Amygdala (tissue), 56 donors: ENCODE measurements at places on chromosomes 6 and 20.

DNA sequence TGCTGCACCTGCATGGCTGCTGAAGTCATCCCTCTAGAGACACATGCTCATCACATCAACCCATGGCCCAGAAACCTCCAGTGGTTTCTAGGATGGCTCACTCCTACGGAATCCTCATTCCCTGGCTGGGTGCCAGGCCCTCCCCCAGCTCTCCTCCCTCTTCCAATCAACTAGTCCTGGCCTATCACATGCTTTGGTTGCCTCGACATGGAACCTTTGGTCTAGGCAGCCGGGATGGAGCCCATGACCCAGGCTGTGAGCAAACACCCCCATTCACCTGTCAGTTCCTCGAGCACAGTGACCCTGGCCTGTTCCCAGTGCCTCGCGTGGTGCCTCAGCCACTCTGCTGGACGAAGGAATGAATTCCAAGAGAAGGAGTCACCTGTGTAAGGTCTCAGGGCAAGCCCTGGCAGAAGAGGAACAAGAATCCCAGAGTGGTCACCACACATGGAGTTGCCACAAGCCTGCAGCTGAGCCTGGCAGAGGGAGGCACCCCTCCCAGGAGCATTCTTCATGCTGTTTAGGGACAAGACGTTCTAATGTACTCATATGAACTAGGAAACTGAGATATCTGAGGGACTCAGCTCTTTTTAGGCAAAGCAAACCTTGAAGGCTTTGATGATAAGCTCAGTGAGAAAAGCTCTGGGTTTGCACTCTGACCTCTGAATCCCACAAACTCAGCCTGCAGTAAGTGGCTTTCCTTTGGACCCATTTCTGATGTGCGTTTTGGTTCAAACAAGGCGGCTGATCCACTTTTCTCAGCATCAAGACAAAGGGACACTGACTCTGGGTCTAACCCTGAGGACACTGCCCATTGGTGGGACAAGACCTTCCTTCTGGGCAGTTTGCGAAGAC is 40.2 kb downstream of the PPP1R3G start:
- DNase-seq, result no peak

GRCh38 chr20:24665741-24666191 is 196.3 kb downstream of the SYNDIG1 start:
- DNase-seq, result no peak

- no peak for DNase-seq
Observed at GRCh38 chr6:43149265-43149664, 21.8 kb upstream of the SRF start.

- DNase-seq, result no peak
Observed at GRCh38 chr6:139271056-139271455, 20.7 kb downstream of the TXLNB start.

DNA sequence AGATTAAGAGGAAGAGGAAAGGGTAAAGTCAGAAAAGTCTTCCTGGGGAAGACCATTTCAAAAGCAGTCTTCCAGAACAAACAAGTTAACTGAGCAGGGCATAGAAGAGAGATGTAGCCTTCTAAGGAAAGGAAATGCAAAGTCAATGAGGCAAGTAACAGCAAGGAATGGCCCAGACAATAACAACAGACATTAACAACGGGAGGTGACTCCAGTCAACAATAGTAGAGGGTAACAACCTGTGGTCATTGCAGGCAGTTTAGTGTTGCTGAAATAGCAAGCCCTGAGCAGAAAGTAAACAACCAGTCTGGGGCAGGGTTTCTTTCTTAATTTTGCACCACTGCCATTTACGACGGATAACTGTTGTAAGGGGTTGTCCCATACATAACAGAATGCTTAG is 2.1 kb downstream of the MDN1 start:
- no peak for DNase-seq

- no peak for DNase-seq
Observed at GRCh38 chr6:153058291-153058690, 55.8 kb upstream of the MTRF1L start.

DNA sequence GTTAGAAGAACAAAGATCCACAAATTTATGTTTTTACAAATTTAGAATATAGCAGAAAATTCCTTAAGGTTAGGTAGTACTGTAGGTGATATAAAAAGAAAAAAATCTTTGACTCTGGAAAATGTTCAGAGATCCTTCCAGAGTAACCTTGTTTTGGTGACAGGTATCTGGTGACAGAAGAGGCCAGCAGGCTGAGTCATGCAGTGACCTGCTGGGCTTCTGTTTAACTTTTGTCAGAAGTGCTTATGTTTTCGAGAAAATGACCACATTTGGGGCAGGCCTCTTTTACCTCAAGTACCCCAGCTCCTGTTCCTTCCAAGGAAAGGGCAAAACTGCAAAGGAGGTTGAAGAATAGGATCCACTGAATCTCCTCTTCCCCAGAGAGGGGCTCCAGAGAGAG is 10.5 kb upstream of the CLDN20 start:
- no peak for DNase-seq

DNA sequence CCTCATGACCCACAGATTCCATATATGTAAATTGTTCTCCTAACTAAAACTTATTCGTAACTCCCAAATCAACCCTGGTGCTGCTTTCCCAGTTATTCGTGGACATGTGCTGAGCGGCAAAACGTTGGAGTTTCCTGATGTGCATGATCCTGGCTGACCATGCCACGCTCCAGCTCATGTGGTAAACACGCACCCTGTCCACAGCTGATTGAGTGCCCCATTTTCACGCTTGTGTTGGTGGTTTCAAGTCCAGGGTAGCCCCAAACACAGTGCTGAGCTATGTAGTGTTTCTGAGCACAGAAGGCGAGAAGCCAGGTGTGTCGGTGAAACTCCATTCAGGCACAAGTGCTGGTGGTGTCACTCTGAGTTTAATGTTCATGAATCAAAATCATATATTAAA is 19.1 kb upstream of the FOXC1 start:
- no peak for DNase-seq

DNA sequence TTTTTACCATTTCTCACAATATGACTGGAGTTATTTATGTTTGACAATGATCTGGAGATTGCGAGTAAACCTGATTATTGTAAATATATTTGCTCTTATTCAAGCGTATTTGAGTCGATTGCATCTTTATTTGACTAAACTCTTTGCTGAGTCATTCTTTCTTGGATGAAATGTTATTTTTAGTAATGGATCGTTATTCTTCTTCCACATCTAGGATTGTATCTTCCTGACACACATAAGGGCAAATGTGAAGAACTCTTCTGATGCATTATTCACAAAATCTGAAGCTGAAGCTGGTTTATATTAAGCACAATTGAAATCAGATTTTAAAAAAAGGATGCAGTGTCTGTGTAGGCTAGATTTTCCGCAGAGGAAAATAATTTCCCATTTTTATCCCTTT is 68.2 kb downstream of the SEL1L2 start:
- no peak for DNase-seq

DNA sequence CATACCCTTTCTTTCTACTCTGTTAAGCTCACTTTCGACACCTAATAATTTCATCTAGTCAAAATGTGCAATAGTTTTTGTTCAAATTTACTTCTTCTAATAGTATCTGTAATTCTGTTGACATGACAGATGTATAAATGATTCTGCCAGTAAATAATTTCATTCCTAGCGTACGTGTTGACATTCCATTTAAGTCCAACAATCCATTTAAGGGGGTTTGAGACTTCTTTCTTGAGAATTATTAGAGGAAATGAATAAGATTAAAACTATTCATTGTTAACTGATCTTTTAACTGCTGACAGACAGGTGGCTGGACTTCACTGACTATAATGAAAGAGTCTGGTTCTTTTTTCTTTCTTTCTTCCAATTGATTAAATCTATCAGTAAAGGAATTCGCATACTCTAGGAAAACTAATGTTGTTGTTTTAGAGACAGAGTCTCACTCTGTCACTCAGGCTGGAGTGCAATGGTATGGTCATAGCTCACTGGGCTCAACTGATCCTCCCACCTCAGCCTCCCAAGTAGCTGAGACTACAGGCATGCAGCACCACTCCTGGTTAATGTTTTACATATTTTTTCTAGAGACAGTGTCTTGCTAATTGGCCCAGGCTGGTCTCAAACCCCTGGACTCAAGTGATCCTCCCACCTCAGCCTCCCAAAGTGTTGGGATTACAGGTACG is 55.9 kb downstream of the MAP3K5 start:
- DNase-seq, result no peak

GRCh38 chr20:47708140-47708807 is 77.0 kb downstream of the SULF2 start:
- no peak for DNase-seq

- DNase-seq, result no peak
Observed at GRCh38 chr20:13424174-13424833, 203.2 kb downstream of the ISM1 start.

GRCh38 chr6:24126586-24127192 is 674 bp downstream of the NRSN1 start:
- no peak for DNase-seq

DNA sequence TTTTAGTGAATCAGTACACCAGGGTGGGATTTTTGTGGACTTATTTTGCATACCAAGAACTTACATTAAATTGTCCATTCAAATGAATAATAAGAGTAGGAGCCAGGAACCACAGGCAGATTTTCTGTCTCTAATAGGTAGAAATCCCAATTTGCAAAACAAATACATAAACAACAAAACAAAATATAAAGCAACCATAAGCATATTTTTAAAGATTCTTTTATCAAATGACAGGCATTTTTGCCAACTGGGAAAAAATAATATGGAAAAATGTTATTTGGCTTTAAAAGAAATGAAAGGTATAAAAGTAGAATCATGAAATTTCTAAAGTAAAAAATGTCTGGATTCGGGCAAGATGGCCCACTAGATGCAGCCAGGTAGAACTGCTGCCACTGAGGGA is 71.2 kb upstream of the PDE7B start:
- DNase-seq, result no peak
